ENCODE measurements at places on chromosomes 1 and 21.

DNA sequence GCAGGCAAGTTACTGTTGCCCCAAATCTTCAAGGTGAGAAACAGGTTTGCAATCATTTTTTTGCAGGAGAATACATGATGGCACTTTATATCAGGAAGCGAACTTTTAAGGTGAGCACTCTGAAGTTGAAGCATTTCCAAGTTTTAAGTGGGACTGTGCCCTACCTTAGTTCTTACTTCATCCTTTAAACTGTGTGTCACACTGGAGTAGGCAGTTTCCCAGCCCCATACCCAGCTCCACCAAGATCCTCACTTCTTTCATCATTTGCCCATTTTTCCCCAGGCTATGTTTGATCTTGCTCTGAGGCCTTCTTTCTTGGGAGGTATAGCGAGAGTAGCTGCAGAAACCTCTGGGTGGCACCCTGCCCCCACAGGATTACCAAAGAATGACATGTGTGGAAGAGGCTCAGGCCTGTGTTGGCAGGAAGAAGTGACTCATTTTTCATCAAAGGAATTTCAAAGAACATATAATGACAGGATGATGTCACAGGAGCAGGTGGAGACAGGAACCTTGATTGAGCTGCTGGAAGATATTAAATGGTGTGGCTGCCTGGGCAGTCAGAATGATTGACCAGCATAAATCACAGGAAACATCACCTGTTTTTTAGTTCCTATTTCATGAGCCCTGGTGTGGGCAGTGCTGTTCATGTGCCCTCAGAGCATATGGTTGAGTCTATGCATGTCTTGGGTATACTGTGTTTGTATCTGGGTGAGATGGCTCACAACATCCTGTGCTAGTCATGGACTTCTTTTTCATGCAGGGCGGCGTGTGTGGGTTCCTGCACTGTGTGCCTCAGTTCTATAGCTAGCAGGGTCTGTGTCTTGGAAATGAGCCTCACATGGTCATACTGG lies 20.8 kb upstream of the MACF1 start:
- peak; percentile 25 for DNase-seq

GRCh38 chr1:168676029-168676812 lies 52.8 kb downstream of the DPT start:
- DNase-seq: no peak

GRCh38 chr1:158946785-158947184 lies 15.4 kb downstream of the PYHIN1 start:
- DNase-seq: no peak

GRCh38 chr1:234707641-234708040 lies 97.7 kb upstream of the IRF2BP2 start:
- DNase-seq: no peak

DNA sequence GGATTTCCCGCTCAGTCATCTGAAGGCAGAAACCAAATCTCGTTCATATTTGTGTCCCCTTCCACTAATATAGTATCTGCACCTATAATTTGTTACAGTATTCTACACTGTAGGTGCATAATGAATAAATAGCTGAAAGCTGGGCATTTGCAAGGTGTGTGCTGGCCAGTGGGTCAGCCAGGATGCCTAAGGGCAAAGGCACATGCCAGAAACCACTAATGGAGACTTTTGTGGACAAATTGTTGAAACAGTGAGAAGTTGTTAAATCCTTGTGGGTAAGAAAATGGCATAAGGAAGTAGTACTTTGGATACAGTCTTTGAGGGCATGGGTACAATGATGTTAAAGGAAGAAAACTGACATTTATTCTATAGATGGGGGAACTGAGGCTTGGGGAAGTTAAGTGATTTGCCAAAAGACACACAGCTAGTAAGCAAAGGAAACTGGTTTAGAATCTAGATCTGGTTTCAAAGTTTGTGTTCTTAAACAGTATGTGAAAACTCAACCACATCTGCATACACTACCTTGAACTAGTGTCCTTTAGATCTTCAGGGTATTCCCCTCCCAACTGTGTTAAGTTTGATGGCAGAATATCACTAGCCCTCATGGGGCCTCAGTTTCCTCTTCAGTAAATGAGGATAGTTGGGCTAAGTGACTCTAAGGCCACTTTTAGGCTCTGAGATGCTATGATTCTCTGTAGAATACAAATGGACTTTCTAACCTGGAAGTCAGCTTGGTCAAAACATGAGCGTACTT lies 26.5 kb upstream of the LRRC8C start:
- no peak for DNase-seq

DNA sequence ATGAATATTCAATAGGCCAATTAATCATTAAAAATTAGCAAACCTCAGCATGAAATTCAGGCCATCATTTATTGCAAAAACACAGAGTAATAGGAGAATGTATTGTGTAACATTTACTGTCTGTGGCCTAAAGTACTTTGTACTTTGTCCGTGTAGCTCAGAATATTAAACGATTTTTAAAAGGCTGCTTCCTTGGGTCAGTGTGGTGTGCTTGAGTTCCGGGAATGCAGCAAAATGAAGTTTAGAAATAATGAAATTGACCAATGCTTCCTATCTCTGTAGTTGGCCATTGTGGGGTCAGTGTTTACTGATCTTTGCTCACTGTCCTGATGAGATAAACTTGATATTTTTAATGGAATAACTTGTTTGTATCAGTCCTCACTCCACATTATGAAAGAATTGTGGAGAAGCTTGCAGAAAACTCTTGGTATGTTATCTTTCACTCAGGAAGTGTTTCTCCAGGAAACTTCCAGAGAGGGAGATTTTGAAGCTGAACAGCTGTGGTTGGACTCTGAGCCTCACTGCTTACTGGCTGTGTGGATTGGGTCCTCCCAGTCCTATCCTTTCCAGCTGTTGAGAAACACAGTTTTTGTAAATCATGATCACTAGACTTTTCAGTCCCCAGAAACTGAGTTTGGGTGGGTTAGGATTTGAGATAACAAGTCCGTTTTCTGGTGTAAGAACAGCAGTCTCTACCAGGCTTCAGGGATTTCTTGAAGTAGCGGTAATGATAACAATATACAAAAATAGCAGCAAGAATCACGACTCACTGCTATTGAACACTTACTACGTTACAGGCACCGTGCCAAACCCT lies 19.2 kb upstream of the MTARC1 start:
- DNase-seq: no peak
